Cerebellar nuclear complex (tissue), 1 donor: ENCODE measurements at places on chromosomes 16 and 17.

DNA sequence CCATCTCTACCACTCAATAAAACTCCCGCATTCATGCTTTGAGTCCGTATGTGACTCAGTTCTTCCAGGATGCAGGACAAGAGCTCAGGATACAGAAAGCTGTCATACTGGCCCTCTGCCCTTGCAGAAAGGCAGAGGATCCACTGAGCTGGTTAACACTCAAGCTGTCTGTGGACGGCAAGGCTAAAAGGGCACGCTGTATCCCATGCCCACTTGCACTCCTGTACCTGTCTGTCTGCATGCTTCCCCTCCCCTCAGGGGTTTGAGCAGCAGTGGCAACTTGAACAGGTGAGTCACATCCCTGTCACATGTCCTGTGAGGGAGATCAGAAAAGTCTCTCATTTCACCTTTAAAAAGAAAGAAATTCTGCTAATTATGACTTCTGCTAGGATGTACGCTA lies 293.8 kb downstream of the HS3ST3B1 start:
- DNase-seq: no peak

DNA sequence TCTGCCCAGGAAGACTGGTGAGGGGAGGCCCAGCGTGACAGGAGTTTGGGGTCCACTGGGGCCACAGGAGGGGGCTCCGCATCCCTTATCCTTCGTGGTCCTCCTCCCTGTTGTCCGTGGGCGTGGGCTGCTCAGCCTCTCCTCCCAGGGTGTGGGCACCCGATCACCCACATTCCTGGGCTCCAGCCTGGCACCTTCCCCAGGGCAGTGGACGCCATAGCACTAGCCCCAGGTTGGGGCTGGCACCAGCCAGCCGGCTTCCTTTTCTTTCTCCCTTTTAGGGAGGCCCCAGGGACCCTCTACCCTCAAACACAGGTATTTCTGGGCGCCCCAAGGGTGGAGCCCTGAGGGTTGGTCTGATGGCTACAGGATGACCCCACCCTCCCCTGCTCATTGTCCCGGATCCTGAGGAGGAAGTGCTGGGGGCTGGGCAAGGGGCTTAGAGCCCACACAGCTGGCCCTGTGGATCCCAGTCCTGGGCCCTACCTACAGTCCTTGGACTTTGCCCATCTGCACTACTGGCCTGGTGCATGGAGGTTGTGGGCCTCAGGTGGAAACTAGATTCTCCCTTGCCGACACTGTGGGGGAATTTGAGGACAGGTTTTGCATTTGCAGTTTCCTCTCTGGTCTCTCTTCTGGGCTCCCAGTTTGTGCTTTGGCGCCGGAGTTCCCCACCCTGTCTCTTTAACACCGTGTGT lies 1.1 kb downstream of the KIF1C start:
- no peak for DNase-seq

GRCh38 chr16:62978451-62978850 lies 942.2 kb upstream of the CDH8 start:
- DNase-seq: no peak

DNA sequence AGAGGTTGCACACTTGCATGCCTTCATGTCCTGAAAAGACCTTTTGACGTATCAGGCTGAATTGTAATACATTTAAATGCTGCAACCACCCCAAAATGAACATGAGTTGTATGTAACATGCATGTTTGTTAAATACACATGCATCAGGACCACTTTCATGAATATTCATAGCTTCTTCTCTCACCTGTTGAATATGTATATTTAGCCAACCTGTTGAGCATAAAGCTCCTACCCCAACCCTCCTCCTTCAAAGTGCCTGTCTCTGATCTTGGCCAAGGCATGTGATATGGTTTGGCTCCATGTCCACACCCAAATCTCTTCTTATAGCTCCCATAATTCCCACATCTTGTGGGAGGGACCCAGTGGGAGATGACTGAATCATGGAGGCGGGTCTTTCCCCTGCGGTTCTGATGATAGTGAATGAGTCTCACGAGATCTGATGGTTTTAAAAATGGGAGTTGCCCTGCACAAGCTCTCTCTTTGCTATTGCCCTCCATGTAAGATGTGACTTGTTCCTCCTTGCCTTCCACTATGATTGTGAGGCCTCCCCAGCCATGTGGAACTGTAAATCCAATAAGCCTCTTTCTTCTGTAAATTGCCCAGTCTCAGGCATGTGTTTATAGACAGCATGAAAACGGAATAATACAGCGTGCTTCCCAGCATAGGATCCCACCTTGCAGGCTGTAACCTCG lies 3.8 kb upstream of the CRYM start:
- DNase-seq: no peak

DNA sequence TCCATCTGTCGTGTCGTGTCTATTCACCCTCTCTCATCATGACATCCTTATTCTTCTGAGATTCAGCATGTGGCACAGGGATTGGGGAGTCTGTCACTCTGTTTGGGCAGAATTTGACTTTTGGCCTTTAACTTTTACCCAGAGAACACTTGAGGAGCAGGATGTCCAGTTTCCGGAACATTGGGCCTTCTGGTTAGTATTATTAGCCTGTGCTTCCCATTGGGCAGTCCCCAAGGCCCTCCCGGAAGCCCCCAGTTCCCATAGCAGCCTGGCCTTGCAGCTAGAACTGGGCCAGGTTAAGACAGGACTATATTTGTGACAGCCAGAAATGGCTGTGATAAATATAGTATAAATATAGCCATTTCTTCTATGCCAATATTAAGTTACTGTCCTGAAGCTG lies 9.6 kb downstream of the SCN4A start:
- no peak for DNase-seq

- DNase-seq: no peak
These were observed 297.0 kb downstream of the MAP2K6 start for GRCh38 chr17:69711541-69711940.
